ENCODE measurements at places on chromosomes 11 and 22.

- DNase-seq, result no peak
These were observed 7.8 kb downstream of the SLCO2B1 start for GRCh38 chr11:75158696-75159150.

- no peak for DNase-seq
These were observed 412.3 kb downstream of the BRD1 start for GRCh38 chr22:49415151-49415951.

GRCh38 chr11:64747961-64748665 lies 4.2 kb upstream of the RASGRP2 start:
- DNase-seq, result peak; percentile 80

DNA sequence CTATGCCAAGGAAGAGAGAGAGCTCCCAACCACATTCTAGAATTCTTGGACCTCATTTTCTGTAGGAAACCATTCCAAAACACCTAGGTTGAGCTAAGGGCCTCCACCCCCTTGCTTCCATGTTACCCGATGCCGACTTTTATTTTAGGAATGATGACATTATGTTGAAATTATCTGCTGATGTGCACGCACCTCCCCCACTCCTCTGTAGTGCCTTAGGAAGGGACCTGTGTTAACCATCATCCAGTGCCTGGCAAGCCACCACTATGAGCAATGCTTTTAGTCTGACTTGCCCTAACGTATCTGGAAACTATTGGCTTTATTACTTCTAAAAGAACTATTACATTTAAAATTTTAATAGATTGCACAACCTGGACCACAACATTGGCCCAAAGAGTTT lies 42.1 kb downstream of the NCAPD3 start:
- DNase-seq, result peak; percentile 23

DNA sequence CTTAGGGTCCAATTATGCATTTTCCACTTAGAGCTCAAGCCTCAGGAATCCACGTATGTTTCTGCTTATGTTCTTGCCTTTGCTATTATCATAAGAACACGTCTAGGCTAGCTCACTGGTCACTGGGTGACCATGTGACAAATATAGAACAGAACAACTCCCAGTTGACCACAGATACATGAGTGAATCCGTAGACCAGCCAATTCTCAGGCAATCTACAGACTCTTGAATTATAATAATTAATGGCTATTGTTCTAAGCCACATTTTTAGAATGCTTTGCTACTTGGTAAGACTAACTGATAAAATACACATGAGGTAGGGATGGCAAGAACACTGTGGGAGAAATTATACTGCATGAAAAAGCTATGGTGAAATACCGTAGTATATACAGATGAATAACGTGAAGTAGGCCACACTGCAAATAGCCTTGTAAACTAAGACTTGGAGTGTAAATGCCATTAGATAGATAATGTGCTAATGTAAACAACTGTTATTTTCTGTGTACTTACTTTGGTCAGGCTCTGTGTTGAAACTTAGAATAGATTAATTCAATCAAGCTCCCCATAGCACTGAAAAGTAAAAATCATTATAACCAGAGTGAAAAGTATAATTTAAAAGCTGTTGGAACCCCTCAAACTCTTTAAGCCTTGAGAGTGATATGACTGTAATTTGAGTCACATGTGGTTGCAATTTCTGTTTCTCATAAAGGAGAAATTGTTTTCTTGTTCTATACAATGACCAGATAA lies 366.2 kb upstream of the CCDC179 start:
- peak; percentile 91 for DNase-seq
